ENCODE measurements at places on chromosomes 2 and 18.

GRCh38 chr18:72866442-72866900, 1.3 kb downstream of the NETO1 start:
- DNase-seq, result no peak

DNA sequence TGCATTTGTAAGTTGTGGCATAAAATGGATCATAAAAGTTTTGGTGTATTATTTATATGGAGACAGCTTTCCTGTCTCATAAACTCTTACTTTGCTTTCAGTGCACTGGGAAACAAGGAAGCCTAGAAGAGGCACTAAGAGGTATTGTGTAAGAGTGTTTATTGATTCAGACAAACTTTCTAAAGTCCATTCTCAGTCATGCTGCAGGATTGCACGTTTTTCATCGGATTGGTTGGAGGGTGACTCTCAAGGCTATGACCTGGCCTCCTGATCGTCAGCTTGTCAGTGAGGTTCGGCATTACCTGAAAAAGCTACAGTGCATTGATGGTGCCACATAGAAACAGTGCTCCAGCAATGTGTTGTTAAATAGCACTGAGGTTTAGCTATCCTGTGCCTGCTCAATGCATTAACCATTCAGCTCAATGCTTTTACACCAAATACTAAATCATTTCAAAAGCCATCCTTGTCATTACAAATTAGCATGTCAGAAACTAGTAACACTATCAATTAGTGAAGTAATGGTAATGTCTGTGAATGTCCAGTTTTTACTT, 545.5 kb downstream of the CBLN2 start:
- DNase-seq, result no peak

GRCh38 chr2:165078913-165079312, 123.6 kb upstream of the SLC38A11 start:
- no peak for DNase-seq

- no peak for DNase-seq
Measured at GRCh38 chr2:15263976-15264685, 297.0 kb downstream of the NBAS start.

DNA sequence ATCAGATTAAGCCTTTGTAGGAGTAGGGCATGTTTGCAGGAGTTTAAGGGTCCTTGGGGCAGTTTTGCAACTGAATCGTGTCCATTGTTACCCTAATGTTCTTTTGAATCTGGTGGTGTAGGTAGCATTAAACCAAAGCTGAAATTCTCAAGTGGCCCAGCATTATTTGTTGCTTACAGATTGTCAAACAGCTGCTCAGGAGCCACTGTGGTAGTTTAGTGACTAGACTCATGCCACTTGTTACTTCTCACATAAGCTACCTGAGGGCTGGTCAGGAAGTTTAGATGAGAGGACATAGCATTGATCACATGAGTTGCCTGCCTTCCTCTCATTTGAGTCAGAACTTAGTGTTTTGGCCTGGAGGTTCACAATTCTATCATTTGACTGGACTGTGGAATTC, 157.6 kb downstream of the HAUS1 start:
- no peak for DNase-seq

DNA sequence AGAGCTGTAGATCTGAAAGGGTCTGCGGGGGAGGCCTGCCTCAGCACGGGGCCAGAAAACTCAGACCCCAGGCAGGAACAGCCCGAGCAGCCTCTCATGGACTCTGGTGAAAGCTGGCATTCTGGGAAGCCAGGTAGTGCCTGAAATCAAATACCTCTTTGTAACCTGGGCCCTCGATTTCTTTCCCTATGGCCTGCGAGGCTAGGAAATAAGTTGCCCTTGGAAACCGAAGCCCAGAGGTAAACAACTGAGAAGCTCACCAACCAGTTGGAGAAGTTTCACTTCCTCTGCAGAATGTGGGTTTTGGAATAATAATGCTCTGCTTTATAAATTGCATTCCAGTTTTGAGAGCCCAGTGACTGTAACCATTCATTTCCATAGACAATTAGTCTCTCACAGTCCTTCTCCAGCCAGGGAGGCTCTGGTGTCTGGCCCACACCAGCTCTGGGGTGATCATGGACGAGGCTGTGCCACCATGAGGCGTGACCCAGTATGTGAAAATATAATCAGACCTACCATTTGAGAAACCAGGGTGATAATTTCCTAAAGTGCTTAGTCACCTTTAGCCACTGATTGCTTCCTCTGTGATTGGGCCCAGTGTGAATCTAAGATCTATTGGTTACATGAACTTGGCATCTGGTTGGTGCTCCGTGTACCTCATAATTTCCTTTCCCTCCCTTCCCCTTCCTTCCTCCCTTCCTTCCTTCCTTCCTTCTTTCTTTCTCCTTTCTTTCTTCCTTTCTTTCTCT, 133.1 kb upstream of the PELI1 start:
- DNase-seq, result no peak

GRCh38 chr2:190515687-190516086, 18.8 kb downstream of the NEMP2 start:
- no peak for DNase-seq

GRCh38 chr2:216343221-216343980, 28.9 kb downstream of the MARCHF4 start:
- DNase-seq, result no peak

GRCh38 chr2:73889206-73889605, 3.6 kb upstream of the ACTG2 start:
- no peak for DNase-seq

GRCh38 chr18:56627991-56628390, 10.4 kb downstream of the TXNL1 start:
- no peak for DNase-seq

DNA sequence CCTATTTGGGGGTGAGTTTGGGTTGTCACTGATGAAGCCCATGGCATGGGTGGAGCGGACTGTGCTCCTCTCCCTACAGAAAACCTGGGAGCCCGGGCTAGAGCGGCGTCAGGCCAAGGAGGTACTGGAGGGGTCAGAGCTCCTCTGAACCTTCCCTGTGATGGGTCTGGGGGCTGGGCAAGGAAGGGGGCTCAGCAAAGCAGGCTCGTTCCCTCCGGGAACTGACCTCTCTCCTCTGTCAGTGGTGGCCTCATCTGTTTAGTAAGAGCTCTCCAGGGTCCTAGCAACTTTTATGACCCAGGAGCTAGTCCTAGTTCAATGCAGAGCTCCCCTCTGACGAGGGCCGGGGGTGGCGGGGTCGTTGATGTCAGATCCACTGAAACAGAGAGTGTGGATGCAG, 62.4 kb upstream of the OTOF start:
- DNase-seq, result no peak

DNA sequence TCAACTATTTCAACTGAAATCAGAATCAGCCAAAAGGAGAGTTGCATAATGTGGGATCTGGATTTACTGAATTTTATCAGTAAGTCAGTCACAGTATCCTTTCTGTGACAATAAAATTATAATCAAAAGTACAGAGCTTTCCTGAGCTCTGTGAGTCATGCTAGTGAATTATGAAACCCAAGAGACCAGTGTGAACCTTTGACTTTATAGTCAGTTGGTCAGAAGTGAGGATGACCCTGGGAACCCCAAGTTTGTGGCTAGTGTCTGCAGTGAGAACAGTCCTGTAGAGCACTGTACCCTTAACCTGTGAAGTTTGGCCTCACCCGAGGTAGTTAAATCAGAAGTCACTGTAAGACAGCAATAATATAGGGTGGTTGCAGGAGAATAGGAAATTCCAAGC, 381.7 kb downstream of the CDH19 start:
- DNase-seq, result no peak

- DNase-seq, result peak; percentile 10
Measured at GRCh38 chr2:145617906-145618305, 1098.0 kb upstream of the ZEB2 start.

GRCh38 chr18:54135216-54135615, 89.3 kb downstream of the MBD2 start:
- DNase-seq, result no peak

- peak; percentile 25 for DNase-seq
Measured at GRCh38 chr2:114022360-114023085, 132.6 kb downstream of the ACTR3 start.
